ENCODE measurements at places on chromosomes 12 and 14.

DNA sequence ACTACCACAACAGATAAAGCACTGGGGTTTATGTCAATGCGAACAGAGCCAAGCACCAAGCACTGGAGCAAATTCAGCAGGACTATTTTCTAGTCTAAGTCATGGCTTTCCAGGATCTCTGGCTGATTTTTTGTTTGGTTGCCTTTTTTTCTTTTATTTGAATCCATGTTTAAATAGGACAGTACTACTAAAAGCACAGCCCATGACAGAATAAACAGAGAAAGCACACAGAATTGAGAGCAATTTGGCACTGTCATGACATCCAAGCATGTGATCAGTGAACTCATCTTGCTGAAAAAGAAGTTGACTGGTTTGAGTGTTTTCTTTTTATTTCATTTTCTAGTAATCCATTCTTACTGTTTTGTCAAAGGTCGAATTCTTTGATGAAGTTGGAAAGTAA, 23.1 kb upstream of the RERG start:
- peak; percentile 42 for DNase-seq

- no peak for DNase-seq
Measured at GRCh38 chr14:35991356-35991755, 165.2 kb downstream of the BRMS1L start.

GRCh38 chr14:53408175-53408879, 255.2 kb upstream of the DDHD1 start:
- DNase-seq = no peak

DNA sequence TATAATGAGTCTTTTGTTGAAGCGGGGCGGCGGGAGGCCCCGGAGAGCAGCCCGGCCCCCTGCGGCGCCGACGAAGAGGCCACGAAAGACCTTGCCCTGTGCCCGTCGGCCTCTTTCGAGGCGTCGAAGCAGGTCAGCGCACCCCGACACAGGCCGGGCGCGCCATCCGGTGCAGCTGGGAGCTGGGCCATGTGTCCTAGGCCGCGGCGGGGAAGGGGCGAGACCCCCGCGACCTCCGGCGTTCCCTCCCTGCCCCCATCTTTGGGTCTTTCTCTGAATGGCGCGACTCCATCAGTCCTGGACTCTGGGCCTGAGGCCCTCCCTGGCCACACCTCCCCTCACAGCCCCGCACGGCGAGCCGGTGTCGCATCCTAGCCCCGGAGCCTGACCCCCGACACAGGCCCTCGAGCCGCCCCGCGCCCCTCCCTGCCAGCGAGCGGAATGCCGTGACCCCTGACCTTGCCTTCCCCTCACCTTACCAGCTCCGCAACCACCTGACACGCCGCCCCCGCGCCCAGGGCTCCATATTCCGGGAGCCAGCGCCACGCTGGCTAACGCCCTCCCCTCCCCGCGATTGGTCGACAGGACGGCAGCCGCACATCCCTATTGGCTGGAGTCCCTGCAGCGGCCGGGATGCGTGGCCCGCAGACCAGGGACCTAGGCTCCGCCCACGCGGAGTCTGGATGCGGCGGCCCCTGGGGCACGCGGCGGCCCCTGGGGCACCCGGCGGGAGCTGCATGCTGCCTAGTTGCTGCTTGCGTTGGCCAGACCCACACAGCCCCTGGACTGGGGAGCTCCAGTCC, at the start of gene SLC11A2:
TSS of gene SLC11A2 (minus strand) at position 549 of the 803 bp plus-strand sequence. CDS start 15,656 bp downstream, outside the sequence.
- DNase-seq = peak; percentile 94

DNA sequence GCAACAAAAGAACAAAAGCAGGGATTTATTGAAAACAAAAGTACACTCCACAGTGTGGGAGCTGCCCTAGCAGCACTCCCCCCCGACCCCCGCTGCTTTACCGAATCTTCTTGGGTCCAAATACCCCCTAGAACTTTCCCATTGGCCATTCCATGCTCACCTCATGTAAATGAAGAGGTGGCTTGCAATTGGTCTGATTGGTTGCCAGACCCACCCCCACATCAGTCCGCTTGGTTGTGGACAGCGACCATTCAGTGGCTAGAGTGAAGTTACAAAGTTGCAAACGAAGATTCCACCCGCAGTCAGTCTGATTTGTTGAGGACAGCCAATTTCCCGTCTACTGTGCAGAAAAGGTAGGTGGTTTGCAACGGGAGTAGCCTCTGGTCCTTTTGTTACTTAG, 3.9 kb downstream of the STYX start:
- DNase-seq = no peak

DNA sequence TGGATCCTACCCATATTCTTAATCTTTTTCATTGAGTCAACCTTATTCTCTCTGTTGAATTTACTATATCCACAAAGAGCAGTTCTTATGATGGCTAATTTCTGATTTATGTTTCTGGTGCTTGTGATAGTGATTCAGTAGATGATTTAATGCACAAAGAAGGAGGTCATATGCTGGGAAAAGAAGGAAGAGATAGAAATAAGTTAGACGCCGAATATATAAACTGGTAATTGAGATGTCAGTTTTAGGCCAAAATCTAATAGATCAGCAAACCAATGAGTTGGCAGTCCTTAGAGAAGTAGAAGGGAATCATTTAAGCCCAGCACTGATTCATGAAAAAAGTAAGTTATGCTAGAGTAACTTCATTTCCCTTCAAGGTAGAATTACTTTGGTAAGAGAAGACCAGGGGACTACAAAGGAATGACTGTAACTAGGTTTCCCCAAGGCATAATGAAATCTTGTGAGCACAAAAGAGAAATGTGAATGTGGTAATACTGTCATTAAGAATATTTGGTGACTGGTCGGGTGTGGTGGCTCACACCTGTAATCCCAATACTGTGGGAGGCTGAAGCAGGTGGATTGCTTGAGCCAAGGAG, 132.4 kb downstream of the TGFB3 start:
- no peak for DNase-seq

GRCh38 chr12:40693207-40693821, 1.1 kb downstream of the CNTN1 start:
- DNase-seq = peak; percentile 45

GRCh38 chr14:93032421-93032936, 83.2 kb downstream of the ITPK1 start:
- no peak for DNase-seq

DNA sequence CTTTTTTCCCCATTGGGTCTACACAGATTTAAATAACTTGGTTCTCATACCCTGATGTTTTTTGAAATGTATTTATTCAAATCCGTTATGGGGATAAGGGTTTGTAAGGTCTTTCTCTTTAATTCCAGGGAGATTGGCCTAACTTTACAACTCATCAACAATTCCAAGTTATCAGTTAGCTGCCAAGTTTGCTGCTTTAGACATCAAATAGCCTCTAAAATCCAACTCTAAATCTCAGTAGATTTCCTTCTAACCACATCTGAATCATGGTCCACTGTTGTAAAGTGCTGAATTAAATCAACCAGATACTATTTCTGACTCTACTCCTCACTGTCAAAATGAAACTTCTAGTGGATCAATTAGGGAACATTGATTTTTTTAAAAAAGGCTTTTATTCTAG, 364.1 kb upstream of the E2F7 start:
- no peak for DNase-seq

- no peak for DNase-seq
Measured at GRCh38 chr12:96313606-96314005, 86.6 kb downstream of the CDK17 start.

DNA sequence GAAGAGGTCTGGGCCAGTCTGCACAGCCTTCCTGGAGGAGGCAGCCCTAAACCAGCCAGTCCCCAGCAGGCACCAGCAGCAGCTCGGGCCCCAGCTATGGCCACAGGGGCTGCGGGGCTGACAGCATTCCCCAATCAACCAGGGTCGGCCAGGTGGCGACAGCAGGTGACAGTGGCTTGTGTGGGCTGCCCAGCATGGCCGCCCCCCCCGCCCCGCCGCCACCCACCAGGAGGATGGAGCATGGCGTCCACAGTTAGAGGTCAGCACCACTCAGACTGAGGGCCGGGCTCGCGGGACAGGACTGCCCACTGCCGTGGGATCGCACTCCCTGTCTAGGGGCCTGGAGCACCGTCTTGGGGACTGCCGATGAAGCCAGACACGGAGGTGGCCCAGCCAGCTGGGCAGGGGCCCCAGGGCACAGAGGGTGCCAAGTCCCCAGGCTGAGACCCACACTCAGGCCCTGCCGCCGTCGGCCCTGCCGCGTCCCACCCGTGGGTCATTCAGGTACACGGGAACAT, 15.0 kb downstream of the AKT1 start:
- DNase-seq = no peak

DNA sequence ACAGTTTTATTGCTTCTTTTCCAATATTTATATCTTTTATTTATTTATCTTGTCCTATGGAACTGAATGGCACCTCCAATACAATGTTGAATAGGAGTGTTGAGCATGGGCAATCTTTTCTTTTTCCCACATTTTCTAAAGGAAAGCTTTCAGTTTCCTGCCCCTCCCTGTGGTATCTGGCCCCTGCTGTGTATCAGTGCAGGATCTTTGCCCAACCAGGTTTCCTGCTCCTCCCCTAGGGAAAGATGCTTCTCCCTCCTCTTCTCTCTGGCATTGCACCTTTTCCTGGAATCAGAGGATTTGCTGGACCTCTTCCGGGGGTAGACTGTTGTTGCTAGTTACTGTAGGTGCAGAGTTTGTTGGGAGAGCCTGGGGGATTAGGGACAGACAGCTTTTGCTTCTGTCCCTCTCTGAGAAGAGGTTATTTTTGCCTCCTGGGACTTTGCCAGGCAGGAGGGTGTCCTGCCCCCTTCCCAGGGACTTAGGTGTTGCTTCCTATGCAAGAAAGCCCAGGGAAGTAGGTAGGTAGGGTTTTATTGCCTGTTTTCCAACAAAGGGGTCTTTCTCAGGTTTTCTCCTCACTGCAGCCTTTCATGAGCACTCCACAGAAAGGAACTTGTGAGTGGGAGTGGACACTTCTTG, 67.6 kb downstream of the POLR3B start:
- no peak for DNase-seq

- no peak for DNase-seq
Measured at GRCh38 chr12:94754653-94755052, 104.3 kb upstream of the TMCC3 start.

- DNase-seq = no peak
Measured at GRCh38 chr12:56087220-56087619, 7.3 kb downstream of the ERBB3 start.

DNA sequence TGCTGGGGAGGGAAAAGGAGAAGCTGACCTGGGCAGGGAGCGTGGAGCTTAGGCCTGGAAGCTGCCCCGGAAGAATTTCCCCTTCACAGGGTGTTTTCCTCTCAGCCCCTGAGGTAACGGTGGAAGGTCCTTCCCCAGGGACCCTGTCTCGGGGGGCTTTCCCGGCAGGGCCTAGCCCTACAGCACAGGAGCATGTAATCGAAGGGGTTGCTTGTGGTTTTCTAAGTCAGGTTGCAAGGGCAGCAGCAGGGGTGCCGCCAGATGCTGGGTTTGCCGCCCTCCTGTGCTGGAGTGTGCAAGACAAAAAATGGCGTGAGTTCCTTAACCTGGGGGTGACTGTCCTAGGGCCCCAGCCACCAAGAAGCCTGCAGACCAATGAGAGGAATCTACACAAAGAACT, 1.6 kb upstream of the KRT74 start:
- DNase-seq = no peak

- no peak for DNase-seq
Measured at GRCh38 chr14:68377459-68377858, 415.4 kb downstream of the ZFP36L1 start.

DNA sequence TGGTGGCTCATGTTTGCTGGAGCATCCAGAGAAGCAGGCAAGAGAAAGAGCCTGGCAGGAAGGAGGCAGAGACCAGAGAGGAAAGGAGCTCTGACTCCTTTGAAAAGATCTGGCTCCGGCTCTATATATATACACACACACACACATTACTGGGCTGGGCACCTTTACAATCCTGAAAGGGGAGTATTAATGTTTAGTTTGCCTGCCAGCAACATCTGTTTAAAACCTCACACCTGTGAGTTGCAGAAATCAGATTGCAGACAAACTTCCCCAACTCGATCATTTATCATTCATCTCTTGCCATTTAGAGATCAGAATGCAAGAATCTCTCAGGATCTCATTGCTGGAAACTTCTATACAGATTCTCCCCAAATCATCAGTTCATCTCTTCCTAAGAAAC, at the start of gene KRT77:
TSS of gene KRT77 (minus strand) at position 101 of the 400 bp plus-strand sequence. CDS start at position 11, 90 bp downstream.
- DNase-seq = no peak

DNA sequence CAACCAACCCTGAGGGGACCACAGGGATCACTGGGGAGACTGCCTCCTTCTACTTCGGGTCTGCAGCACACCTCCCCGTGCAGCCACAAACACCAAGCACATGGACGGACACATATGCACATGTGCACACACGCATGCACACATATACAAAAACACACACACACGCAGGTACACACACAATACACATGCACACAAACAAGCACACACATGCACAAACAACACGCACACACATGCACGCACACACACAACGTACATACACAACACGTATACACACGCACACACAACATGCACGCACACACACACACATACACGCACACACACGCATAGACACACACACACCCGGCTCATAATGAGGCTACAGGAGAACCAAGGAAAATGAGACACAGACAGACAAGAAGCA, 203.6 kb downstream of the DPF3 start:
- no peak for DNase-seq

DNA sequence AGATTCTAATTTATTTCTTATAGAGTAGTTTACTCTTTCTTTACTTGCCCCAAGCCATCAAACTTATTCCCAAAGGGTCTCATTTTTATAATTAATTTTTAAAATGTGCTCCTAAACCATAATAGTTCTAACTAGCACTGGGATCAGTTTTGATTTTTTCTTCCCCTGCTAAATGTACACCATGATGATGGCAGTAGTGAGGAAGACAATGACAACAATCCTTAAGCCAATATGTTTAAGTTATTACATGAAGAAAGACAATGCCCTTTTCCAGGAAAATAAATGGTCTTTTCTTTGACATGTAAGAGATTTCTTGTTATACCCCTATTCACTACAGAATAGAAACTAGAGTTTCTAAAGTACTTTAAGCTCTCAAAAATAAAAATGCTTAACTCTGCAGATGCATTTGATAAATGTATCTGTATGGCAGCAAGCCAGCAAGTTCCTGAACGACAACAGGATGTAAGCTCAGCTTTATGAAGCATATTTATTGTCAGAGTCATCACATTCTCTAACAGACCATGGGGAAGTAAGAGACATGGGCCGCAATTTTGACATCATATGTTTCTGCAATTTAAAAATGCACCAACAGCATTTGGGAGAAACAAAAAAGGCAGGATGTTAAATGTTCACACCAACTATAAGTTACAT, 36.0 kb upstream of the SNX6 start:
- no peak for DNase-seq

DNA sequence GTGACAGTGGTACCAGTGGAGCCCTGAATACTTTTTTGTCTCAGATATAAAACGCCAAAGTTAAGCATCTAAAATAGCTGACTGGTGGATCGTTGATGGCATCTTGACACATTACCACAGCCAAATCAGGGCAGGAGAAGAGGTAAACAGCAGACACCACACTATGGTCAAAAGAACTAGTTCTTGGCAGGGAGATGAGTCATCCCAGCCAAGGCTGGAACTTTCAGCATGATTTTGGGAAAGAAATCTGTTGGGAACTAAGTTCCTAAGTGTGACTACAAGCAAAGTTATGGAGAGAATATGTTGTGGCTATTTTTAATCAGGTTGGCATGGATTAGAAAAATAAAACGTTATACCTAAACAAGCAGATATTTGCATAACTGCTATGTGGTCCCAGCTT, 36.9 kb downstream of the LGR5 start:
- no peak for DNase-seq
